ENCODE measurements at places on chromosomes 5 and 9.

DNA sequence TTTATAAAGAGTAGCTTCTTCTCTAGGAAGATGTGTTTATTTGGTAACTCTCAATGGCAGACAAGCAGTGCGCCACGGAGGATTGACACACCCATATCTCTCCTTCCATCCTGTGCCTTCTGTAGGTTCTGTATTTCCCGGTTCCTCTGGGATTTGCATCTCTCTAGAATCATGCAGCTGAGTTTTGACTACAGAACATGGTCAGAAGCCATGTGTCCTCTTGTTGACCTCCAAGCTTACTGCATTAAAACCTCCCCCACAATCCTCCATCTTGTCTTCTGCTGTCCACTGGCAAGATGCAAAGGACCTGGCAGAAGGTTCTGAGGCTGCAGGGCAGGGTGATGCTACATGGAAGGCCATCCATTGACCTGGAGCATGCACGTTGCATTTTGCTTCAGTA is 482.0 kb downstream of the DMRT2 start:
- no peak for DNase-seq

- peak; percentile 67 for DNase-seq
Observed at GRCh38 chr5:62720031-62720441, 141.4 kb downstream of the LRRC70 start.

- peak; percentile 96 for DNase-seq
Observed at GRCh38 chr9:91001146-91001611, 199.6 kb downstream of the SYK start.

- DNase-seq = peak; percentile 51
Observed at GRCh38 chr9:114911167-114911821, 19.1 kb downstream of the TNFSF8 start.

DNA sequence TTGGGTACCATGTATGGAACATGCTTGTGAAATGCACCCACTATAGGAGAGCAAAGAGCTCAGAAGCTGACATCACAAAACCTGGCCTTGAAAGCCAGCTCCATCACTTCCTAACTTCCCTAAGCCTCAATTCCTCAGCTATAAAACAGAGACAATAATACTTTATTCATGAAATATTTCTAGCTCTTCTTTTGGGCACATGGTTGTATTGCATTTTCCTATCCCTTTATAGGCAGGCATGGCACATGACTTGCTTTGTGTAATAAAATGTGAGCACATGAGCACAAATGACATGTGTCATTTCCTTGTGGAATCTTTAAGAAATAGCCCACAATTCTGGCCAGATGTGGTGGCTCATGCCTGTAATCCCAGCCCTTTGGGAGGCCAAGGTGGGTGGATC is 18.5 kb downstream of the ZNF366 start:
- no peak for DNase-seq

All from NCI-H2029 (cell line).